ENCODE measurements at places on chromosomes 6 and 20. TPM values are rescaled to one million over a fixed set of nuclear protein-coding genes. Genes with fewer than 3 reads are reported as not detected.

- no peak for DNase-seq
Observed at GRCh38 chr6:81894788-81895271, 142.3 kb upstream of the TENT5A start.

- DNase-seq, result no peak
Observed at GRCh38 chr6:34757687-34758274, 476 bp downstream of the SNRPC start.

GRCh38 chr6:12555267-12555666 is 161.3 kb upstream of the PHACTR1 start:
- DNase-seq, result no peak

DNA sequence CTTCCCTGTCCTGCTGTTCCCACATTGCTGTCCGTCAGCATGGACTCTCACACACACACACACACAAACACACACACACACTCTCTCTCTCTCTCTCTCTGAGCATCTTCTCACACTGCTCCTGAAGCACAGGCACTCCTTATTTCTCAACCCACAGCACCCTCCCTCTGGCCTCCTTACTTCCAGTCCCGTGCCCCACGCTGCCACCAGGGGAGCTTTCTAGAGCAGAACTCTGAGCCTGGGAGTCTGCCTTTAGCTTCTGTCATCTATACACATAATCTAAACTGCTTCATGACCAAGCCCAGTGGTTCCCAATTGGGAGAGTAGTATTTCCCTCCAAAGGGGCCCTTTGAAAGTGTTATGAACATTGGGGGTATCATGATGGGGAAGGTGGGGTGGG is 29.1 kb downstream of the HECA start:
- no peak for DNase-seq

GRCh38 chr6:145544041-145544440 is 191.3 kb downstream of the EPM2A start:
- DNase-seq, result no peak

DNA sequence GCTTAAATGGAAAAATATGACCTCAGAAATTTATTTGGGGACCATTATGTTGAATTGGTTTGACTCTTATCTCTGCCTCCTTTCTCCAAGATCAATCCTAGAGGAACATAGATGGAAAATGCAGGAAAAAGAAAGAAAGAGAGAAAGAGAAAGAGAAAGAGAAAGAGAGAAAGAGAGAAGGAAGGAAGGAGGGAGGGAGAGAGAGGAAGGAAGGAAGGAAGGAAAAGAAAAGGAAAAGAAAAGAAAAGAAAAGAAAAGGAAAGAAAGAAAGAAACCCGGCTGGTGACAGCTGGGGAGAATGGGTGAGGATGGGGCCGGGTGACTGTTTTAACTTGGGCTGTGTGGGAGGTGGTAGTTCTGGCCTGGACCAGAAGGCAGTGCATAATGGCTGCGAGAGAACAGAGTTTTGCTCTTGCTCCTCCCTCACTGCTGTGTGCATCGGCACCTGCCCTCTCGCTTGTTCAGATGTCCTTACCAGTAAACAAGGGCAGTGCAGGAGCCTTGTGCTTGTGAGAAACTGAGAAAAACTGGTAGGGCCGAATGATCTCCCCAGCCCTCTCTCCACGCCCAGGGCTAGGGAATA is 24.7 kb downstream of the GLO1 start:
- DNase-seq, result no peak

DNA sequence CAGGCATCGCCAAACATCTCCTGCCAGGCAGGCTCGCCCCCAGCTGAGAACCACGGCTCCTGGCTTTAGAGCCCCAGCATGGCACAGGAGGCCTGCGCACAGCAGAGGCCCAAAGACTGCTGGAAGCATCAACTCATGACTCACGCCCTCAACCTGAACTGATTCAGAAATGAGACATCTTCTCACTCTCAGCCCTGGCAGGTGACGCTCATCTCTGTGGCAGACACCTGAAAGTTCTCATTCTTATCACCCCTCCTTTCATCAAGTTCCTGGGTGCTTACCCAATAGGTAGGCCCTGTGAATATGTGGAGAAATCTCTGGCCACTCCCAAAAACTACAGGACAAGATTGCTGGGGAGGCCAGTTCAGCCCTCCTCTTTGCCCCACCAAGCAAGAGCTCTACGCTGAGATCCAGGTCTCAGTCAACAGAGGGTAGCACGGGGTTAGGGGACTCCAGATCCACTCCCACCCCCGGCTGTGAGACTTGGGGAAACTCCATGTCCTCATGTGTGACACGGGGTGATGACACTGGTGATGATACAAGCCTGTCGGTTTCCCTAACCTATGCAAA is 11.3 kb downstream of the NFATC2 start:
- no peak for DNase-seq

GRCh38 chr6:74602206-74602605 is 603.6 kb downstream of the COL12A1 start:
- DNase-seq, result no peak

DNA sequence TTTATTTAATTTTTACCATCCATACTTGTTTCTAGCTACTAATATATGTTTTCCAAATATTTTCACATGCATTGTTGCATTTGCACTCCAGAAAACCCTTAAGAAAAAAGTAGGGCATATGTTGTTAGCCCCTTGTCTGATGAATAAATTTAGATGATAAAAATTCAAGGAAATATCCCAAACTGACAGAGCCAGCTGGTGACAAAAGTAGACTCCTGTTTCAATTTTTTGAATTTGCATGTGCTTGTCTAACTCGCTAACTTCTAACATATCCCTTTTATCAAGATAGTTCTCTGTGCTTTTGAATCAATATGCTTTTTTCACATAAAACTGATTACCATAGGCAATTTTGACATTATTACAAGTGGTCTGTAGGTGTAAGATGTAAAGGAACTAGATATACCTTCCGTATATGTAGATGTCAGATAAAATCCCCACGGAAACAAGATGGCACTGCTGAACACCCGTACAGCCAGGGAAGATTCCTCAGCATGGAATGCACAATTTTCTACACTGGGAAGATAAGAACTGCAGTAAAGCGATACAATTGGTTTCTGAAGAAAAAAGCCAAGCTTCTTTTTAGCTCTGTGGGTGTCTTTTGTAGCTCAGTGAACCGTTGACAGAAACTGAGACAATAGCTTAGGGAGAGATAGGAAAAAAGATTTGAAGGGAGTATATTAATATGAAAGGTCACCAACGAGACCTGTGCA is 437.6 kb upstream of the RNF217 start:
- DNase-seq, result no peak

DNA sequence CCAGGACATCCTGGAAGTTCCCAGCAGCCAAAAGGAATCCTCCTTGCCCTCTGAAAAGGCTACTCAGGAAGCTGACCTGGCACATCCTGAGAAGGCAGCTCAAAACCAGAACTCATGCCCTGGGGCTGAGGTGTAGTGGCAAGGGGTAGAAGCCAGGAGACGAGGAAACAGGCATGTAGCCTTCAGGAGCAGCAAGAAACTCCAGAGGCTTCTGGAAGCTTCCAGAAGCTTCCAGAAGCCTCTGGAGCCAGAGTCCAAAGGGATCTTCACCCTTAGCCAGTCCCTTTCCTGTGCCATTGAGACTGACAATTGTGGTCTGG is 43.9 kb downstream of the BMP7 start:
- DNase-seq, result no peak

GRCh38 chr6:168717491-168717890 is 276.5 kb downstream of the SMOC2 start:
- DNase-seq, result no peak

DNA sequence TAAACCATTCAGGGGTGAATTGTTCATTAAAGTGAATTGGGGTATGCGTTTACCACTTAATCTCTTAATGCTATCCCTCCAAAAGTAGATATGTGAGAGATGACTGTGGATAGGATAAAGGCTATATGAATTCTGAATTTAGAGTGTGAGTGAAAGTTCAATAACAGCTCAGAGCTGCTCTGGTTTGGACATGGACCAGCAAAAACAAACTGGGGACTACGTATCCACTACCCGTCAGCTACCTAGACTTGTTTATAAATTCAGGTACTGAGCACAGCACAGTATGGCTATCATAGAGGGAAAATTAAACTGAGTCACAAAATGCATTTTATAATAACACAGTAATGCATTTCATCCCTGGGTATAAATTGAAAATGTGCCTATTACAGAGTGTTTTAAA is 44.4 kb downstream of the HDDC2 start:
- DNase-seq, result no peak

DNA sequence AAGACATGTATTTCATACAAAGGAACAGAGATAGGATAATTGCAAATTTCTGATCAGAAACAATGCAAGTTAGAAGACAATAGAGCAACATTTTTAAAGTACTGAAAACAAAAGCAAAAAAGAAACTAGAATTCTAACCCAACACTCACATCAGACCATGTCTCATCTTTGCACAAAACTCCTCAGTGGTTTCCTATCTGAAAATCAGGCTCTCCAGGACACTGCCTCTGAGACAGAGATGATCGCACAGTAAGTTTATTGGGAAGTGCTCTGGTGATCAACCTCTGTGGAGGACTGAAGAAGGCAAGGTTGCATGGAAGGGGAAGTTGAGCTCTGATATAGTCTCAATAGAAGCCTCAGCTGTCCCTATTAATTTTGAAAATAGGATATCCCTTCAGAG is 2.3 kb upstream of the TTBK1 start:
- DNase-seq, result no peak

DNA sequence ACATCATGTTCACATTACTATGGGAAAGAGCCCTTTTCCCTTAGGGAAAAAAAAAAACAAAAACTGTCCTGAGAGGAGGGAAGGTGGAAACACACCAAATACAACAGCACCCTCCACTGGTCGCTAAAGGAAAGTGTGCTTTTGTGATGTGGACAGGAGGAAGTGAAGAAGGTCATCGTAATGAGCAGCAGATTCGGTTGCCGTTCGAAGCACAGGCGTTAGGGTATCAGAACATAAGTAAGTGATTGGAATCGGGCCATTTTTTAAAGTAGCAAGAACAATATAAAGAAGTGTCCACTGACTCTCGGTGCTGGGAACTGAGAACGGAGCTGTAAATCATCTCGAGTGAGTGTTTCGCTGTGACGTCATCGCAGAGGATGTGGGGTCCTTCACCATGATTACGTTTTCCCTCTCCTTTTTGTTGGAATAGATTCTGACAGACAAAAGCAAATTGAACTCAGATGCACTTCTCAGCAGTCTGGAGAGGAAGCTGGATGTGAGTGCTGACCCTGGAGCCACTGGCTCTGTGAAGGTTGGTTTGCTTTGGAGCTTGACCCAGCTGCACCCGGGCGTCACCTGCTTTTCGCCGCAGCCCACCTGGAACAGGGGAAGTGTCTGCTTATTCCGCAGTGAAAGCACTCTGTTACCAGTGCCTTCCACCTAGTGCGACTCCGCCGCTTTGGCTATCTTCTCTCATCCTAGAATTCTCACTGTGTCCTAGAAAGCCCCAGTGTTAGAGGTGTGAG is 203.6 kb upstream of the GMDS start:
- DNase-seq, result peak; percentile 49

GRCh38 chr6:139711804-139712585 is 337.5 kb upstream of the CITED2 start:
- no peak for DNase-seq

Gene MUC22
- not detected for total RNA-seq

Gene SEL1L2
- total RNA-seq, result 0.52 TPM

Gene HLA-DRA
- total RNA-seq, result 375 TPM
